ENCODE measurements at places on chromosomes 11 and 22.

DNA sequence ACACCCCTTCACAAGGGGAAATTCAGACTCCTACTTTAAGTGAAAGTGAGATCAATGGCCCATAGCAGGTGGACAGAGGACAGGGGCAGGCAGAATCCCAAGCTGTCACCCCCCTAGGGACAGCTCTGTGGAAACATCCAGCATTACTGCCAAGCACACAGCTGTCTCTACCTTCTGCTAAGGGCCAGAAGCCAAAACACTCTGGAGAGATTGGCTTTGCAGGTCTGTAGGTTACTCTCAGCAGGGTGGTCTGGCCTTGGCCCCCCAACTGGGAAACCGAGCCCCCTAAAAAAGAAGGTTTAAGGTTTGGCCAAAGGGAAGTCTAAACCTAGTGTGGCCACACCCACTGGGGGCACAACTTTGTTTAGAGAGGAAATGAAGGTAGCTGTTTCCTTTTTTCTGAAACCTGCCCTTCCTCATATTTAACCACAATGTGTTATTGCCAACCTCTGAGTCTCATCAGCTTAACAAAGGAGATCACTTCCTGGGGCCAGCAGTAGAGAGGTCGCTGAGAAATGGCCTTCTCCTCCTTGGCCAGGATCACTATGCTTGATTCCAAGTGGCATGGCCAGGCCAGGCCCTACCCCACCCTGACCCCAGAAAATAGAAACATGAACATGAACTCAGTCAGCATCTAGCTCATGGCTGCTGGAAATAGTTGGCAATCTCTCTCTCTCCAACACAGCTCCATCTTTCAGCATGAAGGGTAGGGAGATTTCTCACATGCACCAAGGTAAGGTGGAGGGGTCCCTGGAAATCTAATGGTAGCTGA is 25.9 kb upstream of the SCARF2 start:
- DNase-seq = no peak

- DNase-seq = no peak
Observed at GRCh38 chr22:32103658-32104315, 55.3 kb downstream of the C22orf42 start.

- DNase-seq = no peak
Observed at GRCh38 chr11:119262668-119263351, 54.1 kb downstream of the MCAM start.

GRCh38 chr11:1293619-1294015 is 15.8 kb downstream of the TOLLIP start:
- DNase-seq = peak; percentile 18

GRCh38 chr22:50294319-50294656 is 13.2 kb downstream of the PLXNB2 start:
- no peak for DNase-seq

- peak; percentile 19 for DNase-seq
Observed at GRCh38 chr22:49735411-49735900, 92.2 kb downstream of the BRD1 start.

GRCh38 chr11:130897262-130898182 is 18.8 kb downstream of the SNX19 start:
- no peak for DNase-seq

GRCh38 chr11:87961606-87962005 is 213.6 kb downstream of the RAB38 start:
- DNase-seq = no peak

DNA sequence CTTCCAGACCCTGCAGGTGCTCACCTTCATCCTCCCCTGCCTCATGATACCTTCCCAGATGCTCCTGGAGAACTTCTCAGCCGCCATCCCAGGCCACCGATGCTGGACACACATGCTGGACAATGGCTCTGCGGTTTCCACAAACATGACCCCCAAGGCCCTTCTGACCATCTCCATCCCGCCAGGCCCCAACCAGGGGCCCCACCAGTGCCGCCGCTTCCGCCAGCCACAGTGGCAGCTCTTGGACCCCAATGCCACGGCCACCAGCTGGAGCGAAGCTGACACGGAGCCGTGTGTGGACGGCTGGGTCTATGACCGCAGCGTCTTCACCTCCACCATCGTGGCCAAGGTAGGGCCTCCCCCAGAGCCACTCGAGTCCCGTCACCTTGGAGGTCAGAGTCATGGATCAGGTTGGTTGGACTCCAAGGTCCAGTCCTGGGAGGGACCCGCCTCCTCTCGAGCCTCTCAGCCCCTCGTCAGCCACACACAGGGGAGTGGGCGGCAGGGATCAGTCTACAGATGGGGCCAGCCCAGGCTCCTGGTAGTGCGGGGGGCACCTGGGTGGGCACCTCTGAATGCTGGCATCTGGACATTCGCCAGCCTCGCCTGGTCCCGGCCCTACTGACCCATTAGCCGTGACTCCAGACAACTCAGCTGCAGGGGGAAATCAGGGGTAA is 34.8 kb upstream of the SLC22A12 start:
- no peak for DNase-seq

GRCh38 chr11:134036492-134037045 is 32.3 kb upstream of the JAM3 start:
- peak; percentile 15 for DNase-seq

DNA sequence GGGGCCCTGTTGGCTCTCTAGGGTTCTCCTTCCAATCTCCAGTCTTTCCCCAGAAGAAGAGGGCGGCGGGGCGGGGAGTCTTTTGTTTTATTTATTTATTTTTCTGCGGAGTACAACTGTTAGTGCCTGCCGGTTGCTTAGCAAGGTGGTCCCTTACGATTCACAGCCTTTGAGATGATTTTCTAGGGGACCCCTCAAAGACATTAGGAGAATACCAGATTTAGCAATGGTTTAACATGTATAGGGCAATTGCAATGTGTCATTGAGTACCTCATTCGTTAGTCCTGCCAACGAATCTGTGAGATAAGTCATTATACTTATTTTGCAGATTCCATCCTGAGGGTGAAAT is 307 bp upstream of the MRPL16 start:
- DNase-seq = no peak

DNA sequence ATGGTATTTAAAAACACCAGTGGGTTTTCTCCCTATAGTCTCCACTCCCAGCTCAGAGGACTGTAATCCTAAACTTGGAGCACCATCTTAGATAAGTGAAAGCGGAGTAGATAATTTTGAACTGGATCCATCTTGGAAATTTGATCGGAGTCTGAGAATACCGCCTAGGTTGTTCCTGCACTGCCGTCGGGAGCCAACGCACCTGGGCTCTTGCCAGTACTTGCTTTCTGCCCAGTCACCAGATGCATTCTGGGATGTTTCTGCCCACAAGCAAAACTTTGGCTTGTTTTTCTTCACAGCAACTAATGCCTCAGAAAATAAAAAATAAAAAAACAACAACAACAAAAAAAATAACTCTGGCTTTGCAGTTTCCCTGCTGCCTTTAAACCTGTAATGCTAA is 113.0 kb upstream of the MTMR2 start:
- no peak for DNase-seq

DNA sequence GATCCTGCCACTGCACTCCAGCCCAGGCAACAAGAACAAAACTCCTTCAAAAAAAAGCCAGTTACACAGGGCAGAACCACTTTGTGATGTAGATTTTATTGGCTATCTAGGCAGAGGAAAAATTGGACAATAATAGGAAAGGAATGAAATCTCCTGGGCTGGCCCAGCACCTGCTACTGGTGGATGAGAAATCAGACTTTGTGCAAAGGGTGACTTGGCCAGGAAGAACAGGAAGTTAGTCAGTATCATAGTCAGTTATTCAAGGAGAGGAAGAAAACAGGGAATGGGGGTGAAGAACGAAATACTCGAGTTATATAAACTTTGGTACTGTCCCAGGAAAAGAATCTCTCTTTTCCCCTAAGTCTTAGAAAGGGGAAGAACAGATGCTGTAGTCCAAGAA is 11.0 kb upstream of the SPTBN2 start:
- DNase-seq = no peak

DNA sequence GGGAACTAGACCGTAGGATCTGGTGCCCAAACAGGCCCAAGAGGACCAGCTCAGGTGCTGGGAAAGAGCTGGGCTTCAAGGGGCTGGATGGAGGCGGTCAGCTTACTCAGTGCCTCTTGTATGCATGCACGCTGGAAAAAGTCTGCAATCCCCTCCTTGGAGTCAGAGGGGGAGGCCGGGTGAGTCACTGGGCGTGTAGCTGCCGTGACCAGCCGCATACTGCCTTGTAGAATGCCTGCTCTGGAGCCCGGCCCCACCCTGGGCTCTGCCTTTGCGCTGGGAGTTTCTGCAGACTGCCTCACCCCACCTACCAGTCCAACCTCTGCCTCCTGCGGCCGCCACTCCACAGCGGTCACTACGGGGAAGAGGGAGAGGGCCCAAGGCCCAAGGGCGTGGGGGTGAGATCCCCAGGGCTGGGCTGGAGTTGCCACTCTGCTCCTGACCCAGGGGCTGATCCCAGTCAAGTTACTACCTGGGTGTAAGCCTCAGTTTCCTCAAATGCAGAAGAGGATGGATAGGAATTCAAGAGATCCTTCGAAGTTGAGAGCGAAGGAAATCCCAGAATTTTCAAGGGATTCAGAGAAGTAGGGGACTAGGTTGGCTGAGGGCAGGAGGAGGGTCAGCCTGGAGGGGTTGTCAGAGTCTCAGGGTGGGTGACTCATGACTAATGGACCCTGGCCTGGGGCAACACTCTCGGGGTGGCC is 4.2 kb downstream of the MRGPRF start:
- no peak for DNase-seq

GRCh38 chr11:6062691-6063358 is 32.3 kb upstream of the OR56A1 start:
- no peak for DNase-seq

DNA sequence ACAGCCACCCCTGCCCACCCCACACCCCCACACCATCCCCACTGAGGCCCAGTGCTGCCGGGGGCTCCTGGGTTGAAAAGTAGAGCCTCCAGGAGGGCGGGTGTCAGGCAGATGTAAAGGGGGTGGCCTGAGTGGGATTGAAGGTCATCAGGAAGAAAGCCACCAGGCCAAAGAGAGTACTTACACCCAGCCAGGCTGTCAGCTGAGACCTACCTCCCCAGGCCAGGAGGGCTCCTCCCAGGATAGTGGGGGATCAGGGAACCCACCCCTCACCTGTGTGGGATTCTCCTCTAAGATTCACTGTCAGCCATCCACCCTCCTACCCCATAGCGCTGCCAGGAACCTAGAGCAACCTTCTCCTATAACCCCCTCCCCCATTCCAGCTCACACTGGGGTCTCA is 17.2 kb upstream of the FCHSD2 start:
- DNase-seq = no peak

DNA sequence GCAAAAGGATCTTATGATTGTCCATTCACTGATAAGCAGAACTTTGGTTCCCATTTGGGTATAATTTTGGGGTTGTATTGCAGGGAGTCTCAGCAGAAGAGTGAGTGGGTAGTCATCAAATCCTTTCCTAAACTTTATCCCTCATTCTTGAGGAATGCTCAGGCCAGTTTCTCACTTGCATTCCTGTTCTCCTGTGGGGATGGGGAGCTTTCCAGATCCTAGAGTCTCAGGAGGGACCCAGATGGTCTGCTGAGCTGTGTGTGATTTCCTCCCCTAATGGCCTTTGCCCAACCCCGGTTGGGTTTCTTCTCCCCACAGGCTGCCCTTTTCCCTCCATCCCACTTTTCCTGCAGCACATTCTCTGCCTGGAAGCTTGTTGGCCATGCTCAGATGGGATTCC is 79.9 kb downstream of the MIAT start:
- DNase-seq = no peak

Data from stimulated activated CD4-positive, alpha-beta T cell treated with anti-CD3 and anti-CD28 coated beads, Interleukin-4, amount 100 ng/mL, for 1 hour (primary cell).